ENCODE measurements at places on chromosomes 4 and X.

DNA sequence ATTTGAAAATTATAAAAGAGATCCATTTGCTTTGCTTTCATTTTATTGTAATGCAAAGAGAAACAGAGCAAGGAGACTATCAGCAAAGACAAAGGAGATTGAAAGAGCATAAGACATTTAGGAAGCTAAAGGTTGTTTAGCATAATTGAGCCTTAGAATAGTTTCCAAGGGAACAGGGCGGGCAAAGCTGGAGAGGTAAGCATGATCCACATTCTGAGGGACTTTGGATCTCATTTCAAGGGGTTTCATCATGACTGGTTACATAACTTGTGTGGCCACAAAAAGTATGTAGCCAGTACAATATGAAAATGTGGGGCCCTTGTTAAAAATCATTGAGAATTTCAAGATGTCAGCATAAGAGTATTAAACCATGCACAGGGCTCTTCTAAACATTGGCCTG, 406.5 kb downstream of the RPA4 start:
- DNase-seq = no peak

DNA sequence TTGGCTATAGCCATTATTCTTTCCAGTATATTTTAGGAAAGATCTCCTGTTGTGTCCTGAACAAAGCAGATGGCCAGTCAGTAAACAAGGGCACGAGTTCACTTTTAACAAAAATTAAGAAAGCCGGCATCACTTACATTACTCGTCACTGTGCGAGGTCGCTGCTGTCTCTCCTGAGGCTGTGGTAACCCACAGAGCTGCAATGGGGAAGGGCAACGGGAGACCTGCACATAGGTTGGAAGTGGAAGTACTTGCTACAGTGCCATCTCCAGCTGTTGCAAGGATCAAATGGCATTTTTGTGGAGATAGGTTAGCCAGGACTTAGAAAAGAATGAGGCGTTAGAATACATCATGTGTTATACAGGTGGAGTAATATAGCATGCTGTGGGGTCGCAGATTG, 132.2 kb downstream of the KLHL8 start:
- DNase-seq = no peak

DNA sequence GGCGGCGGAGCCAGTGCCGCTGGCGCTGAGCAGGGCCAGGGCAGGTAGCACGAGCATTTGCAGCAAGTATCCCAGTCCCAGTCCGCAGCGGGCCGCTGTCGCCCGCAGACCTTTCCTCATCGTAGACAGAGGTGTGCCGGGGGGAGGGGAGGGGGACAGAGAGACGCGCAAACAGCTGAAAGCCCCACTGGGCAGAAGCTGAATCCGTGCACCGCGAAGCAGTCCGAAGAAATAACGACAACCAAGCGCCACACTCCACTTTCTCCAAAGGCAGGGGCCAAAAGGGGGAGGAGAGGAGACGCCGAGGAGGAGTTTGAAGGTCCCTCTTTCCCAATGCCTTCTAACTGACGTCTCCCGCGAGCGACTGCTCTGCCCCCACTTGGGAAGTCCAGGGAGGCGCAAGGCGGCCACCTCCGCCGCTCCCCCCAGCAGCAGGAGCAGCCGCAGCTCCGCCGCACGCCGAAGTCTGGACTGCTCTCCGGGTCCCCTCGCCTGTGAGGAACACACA, at the start of gene UNC5C:
Gene UNC5C, minus strand, starts transcription at position 236 of the 508 bp plus-strand sequence.
- DNase-seq = peak; percentile 46

DNA sequence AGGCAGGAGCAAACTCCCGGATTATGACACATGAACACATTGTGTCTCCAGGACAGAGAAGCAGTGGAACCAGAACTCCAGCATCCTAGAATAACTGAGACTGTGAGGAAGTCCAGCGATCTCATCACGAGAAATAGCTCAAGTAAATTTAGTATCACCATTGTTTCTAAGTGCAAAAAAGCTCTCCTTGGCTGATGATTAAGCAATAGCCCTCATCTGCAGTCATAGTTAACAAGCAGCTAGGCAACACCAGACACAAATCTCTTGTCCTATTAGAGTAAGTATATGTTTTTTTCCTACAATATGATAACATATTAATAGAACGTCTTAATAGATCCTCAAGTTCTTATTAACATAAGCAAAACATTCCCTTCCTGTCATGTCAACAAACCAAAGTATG, 2.4 kb upstream of the CFAP299 start:
- DNase-seq = no peak

DNA sequence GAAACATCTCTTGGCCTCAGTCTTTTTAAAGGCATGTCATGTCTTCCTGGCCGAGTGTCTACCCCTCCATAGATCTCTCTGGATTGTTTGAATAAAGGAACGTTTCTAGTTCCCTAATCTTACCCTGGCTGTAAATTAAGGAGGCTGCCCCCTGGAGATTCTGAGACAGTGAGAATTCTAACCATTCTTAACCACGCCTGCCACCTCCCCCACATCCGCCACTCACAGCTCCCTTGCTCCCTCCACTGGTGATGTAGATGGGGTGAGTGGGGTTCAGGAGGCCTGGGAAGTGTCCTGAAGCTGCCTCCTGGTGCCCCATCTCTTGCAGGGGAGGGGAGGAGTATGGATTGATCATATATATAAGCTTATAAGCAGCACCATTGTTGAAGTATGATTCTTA, 48.0 kb upstream of the TRIM2 start:
- DNase-seq = no peak

DNA sequence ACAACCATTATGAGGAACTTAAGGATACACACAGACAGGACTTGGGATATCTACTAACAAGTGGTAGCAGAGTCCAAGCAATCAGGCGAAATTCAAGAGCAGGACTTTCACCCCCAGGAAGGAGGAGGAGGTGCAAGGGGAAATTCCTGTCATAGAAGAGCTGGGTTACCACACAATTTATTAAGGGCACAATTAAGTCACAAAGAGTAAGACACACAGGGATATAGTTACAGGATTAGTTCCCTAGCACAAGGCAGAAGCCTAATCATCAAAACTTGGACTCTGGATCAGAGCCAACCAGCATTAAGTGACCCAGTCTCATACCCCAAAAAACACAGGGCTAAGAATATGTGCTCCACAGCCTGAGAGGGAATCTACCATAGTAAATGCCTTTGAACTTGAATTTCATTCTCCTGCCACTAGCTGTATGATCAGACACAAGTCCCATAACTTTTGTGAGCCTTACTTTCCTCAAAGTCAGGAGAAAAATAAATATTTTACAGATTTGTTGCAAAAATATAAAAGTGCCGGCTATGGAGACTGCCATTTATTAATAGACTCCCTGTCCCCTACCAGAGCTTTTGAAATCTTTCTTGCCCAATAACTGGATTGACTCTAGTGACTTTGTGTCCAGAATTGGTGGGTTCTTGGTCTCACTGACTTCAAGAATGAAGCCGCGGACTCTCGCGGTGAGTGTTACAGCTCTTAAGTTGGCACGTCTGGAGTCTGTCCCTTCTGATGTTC, 87.0 kb downstream of the SYNPO2 start:
- DNase-seq = no peak

DNA sequence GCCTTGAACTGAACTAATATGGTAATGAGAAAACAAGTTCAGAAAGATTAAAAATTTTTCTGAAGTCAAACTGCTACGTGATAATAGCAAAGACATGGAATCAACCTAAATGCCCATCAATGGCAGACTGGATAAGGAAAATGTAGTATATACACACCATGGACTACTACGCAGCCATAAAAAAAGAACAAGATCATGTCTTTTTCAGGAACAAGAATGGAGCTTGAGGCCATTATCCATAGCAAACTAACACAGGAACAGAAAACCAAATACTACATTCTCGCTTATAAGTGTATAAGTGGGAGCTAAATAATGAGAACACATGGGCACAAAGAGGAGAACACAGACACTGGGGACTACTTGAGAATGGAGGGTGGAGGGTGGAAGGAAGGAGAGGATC, 4.3 kb upstream of the RPS3A start:
- DNase-seq = no peak

DNA sequence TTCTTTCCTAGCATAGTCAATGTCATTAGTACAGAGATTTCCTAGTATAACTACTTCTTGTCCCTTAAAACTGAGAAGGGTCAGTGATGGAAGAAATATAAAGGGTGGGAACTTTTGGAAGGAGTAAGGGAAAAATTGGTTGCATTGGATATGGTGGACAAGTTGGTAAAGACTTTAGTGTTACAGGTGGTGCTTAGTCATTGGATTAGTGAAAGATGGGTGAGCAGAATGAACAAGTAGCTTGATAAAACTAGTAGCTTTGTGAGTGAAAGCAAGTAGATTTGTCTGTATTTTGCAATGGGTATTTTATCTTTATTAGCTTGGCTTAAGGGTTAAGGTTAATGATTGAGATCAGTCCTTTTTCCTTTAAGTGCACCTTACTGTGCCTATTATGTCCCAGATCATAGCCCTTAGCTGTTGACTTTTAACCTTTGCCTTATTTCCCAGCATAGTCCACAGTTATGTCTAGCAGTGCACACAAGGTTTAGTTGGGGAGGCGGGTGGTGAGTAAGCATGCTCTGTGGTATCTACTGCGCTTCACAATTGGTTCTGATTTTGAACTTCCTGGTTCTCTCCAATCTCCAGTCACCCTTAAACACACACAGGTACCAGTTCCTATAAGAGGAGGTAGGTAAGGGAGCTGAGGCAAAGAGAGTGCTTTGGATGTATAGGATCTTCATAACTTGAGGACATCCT, 9.5 kb downstream of the WDR44 start:
- DNase-seq = no peak

GRCh38 chr4:78543424-78544125, 8.0 kb upstream of the ANXA3 start:
- no peak for DNase-seq

GRCh38 chr4:78621395-78621794, 69.8 kb downstream of the ANXA3 start:
- no peak for DNase-seq

- DNase-seq = no peak
Measured at GRCh38 chr4:73080789-73081188, 11.3 kb upstream of the COX18 start.

DNA sequence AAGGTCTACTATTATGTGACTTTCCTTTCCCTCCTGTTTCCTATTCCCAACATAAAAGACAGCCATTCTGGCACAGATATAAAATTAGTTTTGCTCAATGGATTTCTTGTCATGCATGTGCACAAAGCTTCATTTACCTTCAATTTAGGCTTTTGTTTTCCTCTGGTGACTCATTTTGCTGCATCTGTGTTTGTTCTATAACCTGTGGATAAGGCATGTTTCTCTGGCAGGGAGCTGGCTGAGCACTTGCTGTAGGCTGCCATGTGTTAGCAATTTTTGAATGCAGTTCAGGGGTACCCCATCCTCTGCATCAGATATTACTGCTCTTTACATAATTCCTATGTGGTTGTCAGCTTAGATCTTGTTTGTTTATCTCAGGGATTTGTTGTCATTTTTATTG, 202.8 kb upstream of the GRID2 start:
- no peak for DNase-seq

- DNase-seq = no peak
Measured at GRCh38 chr4:175407926-175408325, 404.1 kb downstream of the GPM6A start.

DNA sequence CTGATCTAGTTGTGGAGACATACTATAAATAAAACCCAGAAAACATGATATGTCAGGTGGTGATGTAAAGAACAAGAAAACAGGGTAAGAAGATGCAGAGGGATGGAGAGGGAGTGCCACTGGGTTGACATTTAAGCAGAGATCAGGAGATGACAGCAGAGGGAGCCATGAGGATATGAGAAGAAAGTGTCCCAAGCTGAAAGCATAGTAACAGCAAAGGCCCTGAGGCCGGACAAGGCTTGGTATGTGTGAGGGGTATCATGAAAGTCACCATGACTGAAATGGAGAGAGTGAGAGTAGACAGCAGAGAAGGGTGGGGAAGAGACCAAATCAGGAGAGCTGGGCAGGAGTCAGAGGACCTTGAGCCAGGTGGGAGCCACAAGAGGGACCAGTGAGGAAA, 3.4 kb downstream of the GPKOW start:
- DNase-seq = no peak

DNA sequence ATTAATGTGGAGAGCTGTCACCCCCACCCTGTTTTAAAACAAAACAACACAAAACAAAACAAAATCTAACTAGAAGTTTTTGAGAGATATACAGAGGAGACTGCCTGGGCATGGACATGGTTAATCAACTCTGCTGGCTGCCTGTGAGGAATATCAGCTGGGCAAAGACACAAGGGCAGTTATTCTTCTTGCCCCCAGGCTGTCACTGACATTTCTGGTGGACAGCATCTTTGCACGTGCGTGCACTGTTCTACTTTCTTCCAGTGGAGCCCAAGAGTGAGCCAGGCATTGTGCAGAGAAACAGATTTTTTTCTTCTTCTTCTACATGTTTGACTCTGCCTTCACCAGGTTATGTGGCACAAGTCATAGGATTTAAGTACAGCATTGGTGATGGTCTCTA, 13.8 kb downstream of the IRS4 start:
- DNase-seq = no peak

GRCh38 chr4:56253666-56254305, 133.5 kb downstream of the AASDH start:
- no peak for DNase-seq

GRCh38 chrX:38699696-38700095, 101.6 kb upstream of the MID1IP1 start:
- DNase-seq = peak; percentile 32

GRCh38 chr4:68810919-68811318, 4.9 kb upstream of the UGT2B10 start:
- DNase-seq = no peak

- DNase-seq = no peak
Measured at GRCh38 chr4:181259081-181259709, 984.0 kb upstream of the TENM3 start.

DNA sequence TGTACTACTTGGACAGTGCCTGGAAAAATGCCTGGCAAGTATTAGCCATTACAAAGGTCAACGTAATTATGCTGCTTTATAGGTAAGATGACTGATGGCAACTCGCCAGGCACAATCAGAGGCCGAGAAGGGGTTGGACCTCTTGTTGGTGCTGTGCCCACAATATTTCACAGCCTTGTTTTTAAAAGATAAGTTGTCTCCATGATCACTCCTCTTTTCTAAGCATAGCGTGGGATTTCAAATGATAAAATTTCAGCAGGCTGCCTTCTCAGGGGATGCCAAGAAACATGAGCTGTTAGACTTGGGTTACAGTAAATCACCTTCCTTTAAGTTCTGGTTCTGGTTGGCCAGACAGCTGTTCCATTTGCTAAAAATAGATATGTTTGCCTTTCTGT, 26.9 kb downstream of the HOPX start:
- DNase-seq = peak; percentile 19

DNA sequence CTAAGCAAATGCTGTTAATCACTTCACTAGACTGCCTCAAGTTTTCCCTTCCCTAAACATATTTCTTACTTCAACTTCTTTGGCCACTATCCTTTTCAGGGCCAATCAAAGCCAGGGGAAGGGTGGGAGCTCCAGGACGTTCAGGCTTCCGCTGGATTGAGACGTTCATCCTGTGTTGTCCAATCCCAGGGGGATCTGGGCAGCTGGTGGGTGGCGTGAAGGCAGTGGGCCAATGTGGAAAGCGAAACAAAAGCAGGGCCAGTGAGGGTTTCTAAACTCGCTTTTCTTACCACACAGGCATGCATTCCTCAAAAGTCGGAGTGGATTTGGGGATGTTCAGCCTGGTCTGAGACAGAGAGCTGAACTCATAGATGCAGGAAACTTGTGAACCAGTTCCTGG, 7.6 kb downstream of the CXCL13 start:
- DNase-seq = no peak
